Activated T-cell treated with anti-CD3 and anti-CD28 coated beads for 48 hours (primary cell): ENCODE measurements at places on chromosomes 7 and 10.

DNA sequence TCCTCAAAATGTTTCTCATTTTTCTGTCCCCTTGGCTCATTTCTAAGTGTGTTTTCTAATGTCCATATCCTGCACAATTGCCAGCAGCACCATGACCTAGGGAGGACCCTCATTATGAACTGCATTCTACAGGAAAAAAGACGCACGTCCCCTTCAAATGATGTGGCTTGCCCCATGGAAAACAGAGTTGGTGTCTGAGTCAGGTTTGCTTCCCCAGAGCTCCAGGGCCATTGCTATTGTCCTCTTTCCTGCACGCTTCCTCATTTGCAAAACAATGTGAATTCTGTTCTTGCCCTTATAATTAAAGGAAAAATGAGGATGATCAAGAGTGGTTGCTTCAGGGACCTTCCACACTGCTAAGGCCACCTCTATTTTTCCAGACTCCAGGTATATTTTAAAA is 14.7 kb upstream of the ASB4 start:
- no peak for DNase-seq

- no peak for DNase-seq
These were observed 30.3 kb downstream of the MKI67 start for GRCh38 chr10:128095753-128096469.

DNA sequence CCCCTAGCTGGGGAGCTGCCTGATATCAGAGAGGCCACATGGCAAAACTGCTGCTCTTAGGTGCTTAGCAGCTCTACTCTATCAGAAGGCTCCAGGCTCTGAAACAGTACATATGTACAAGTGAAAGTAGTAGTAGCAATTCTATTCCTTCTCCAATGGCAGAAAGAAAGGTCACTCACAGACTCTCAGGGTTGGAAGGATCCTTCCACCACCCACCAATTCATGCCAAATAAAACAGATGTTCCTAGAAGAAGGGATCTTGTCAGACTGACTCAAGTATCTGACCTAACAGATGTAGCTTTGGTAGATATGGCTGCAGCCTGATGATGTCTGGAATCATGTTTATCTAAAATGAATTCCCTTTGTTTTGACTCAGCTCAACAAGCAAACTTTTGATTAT is 8.0 kb upstream of the ALDH18A1 start:
- no peak for DNase-seq

- no peak for DNase-seq
These were observed 201.2 kb upstream of the CELF2 start for GRCh38 chr10:10816447-10816846.

GRCh38 chr10:10786109-10787090 is 231.3 kb upstream of the CELF2 start:
- DNase-seq: no peak

- no peak for DNase-seq
These were observed 237.7 kb upstream of the TMEM72 start for GRCh38 chr10:44673245-44673983.

GRCh38 chr7:79180533-79180932 is 272.9 kb downstream of the MAGI2 start:
- DNase-seq: no peak

DNA sequence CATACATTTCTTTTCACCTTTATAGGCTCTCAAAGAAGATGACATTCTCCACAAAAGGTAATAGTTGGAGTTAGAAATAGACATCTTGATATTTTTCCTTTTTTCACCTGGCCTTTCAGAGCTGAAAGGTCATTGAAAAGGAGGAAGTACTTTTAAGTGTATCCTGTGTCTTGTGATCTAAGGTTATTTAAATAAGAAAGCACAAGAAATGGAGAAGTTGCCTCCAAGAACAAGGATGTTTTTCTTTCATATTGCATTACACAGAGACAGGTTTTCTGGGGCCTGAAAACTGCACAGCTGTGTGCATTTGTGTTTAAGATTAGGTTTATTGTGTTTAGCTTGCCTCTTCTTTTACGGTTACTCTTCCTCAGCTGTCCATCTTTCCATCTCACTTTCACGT is 103.4 kb upstream of the SEMA3D start:
- DNase-seq: no peak

DNA sequence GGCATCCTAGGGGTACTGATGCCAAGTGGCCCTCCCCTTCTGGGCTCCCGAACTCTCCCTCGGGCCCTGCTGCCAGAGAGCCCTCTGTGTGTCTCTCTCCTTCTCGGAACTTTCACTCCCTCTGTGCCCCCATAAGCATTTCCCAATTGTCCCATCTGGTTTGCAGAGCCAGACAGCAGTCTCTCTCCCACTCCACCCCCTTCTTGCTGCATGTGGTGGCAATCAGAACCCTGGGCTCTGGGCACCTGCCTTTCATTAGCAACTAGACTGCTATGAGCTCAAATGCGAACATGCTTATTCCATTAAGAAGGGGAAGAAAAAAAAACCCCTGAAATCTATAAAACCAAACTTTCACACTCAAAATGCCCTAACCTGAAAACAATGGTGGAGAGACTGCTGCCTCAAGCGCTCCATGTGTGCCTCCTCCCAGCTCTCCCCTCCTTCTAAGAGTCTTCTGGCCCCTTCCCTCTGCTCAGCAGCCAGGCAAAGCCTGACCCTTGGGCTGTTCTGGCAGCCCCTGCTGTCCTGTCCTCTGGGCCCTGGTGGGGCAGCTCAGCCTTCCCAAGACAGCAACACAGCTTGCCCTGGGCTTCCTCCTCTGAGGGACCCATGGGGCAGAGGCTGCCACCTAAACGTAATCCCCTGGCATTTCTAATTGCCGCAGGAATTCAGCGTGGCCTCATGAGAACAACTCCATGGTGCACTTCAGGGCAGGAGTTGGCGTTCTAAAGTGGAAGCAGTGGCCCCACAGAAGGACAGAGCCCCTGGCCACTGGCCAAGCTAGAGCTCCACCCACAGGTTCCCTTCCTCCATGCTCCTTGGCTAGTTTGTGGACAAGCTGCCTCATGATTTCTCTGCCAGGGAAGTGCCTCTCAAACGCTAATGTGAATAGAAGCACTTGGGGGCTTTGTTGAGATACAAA is 415.4 kb downstream of the PLXNA4 start:
- no peak for DNase-seq

DNA sequence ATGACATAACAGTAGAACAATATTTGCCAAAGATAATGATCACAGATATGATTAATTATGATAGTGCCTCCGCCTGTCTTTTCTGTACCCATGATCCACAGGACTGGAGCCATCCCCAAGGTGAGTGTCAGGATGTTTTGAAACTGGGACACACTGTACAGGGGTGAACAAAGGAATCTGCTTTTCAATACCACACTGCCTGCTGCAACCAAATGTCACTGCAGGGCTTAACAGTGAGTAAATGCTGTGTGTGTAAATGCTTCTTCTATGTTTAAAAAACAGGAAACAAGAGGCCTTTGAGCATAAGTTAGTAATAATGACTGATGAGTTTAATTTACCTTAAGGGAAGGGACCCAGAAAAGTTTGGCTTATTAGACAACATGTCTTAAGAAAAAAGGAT is 65.2 kb downstream of the HBP1 start:
- DNase-seq: no peak

DNA sequence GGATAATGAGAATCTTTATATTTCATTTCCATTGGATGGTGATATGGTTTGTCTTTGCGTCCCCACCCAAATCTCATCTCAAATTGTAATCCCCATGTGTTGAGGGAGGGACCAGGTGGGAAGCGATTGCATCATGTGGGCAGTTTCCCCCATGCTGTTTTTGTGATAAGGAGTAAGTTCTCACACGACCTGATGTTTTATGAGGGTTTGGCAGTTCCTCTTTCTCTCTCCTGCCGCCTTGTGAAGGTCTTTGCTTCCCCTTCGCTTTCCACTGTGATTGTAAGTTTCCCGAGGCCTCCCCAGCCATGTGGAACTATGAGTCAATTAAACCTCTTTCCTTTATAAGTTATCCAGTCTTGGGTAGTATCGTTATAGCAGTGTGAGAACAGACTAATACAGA is 59.4 kb downstream of the MTPN start:
- no peak for DNase-seq

DNA sequence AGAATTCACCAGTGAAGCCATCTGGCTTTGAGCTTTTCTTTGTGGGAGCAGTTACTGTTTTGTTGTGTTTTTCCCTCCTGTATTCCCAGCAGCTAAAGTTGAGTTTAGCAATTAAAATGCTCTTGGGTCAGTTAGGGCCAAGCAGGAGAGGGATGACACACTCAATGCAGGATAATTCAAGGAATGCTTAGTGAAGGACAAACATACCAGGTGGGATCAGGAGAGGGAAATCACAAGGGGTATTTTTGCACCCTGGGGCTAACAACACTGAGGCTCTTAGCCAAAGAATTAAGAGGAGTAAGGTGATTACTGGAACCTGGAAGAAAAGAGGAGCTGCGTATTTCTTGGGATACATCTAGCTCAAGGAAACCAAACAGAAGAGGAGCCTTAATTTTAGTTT is 82.4 kb upstream of the KCND2 start:
- DNase-seq: no peak

DNA sequence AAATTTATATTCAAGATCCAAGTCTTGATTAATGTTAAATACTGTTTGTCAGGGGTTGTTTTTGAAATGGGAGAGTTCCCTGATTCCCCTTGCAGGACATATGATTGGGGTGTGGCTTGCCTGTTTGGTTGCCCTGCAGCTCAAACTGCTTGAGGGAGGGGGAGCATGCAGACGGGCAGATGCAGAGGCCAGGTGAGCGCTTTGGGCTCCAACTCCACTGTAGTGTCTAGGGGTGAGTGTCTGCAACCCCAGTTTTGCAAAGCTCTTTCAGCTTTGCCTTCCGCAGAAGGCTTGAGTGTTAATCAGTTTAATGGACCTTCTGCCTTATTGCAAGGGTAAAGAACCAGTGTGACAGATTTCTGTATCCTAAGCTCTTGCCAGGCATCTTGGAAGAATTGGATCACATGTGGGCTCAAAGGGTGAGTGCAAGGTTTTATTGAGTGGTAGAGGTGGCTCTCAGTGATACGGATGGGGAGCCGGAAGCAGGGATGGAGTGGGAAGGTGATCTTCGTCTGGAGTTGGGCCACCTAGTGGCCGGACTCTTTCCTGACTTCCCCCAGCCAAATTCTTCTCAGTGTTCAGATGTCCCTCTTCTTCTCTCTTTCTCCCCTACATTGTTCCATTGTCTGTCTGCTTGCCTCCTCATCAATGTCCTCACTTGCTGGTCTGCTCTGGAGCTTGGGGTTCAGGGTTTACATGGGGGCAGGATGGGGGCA is 479.7 kb downstream of the ATRNL1 start:
- no peak for DNase-seq

DNA sequence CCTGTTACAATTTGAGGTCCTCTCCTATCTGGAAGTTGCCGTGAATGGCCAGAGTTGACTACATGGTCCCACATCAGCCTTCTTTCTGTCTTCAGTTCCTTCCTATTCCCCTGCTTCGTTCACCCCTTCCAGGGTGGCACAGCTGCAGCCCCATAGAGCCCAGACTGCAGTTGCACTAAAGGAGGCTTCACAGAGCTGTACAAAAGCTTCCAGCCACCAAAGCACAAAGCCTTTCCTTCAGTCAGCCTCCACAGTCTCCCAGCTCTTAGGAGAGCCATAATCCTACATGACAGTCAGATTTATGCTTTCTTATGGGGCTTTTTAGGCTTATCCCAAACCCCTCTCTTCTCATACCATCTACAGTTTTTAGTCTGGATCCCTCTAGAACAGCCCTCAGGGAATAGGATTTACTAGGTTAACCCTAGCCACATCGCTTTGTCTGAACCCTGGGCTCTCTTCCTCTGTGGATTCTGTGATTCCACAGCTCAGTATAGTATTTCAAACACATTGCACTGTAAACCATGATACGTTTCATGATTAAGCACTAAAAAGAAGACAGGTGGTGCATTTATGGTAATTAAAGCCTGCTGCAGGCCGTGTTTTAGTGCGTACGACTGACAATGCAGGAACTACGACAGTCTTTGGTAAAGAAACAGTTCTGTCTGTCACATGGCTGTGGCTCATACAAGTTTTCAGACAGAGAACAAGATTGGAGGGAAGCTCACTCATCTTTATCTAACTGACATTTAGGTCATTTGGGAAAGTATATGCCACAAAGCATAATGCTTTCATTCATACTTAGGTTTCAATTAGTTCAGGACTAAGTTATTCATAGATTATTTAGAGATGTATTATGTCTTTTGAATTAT is 208.3 kb upstream of the KMT2E start:
- DNase-seq: no peak

GRCh38 chr10:7475939-7476338 is 65.1 kb upstream of the SFMBT2 start:
- no peak for DNase-seq

GRCh38 chr7:30049173-30049572 is 21.0 kb downstream of the PLEKHA8 start:
- DNase-seq: no peak

DNA sequence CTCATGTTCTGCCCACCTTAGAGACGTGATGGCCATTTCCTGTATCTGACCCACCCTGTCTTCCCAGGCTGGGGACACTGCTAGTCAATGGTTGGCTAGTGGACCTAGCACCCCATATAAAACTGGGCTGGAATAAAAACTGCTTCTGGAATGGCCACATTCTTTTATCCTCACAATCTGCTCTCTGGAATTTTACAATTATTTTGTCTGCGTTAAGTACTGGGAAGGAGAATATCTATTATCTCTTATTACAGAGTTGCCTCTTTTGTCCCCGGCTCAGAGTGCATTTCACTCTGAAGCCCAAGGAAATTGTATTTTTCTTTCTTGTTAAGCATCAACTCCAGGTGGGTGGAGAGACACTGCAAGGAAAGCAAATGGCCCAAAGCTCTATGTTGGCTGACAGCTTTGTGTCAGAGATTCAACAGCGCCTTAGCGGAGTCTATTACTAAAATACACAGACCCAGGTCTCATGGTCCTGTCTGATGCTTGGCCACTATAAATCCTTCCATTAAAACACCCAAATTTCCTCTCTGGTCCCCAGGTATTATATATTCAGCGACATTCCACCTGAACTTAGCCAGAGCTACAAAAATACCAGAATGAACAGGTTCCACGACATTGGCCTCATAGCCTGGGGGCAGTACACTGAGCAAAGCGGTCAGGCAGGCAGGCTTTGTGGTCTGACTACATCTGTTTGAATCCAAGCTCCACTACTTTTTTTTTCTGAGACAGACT is 121.7 kb downstream of the PRPF18 start:
- DNase-seq: no peak

DNA sequence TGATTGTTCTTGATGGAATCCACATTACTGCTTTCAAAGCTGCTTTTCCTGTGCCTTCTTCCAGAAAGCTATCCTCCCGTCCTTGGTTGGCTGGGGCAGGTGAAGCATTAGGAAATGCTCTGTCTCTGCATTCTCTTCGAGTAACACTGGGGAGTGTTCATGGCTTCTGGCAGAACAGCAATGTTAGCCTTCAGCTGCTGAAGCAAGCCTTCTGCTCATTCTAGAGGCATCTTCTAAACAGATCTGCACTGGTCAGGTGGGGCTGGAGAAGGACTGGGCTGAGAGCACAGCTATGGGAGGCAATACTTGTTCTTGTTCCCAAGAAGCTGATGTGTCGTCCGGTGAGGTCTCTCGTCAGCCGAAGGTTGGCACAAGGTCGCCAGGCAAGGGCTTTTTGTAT is 80.6 kb downstream of the MGMT start:
- no peak for DNase-seq

DNA sequence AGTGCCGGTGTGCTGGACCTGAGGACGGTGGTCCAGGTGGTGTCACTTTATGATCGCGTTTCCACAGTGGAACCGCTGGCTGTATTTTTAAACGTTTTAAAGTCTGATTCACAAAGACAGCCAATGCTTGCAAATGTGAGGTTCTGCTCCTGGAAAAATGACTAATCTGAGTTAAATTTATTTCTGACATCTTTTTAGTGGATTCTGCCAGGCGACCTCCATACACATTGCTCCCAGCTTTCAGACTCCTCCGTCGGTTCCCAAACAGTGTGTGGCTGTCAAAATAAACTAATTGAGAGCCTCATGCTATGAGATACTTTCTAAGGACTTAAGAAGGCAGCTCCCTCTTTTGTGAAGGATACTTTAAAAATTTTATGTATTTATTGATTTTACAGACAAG is 12.7 kb upstream of the TTYH3 start:
- DNase-seq: no peak
